Breast epithelium (tissue), 4 donors: ENCODE measurements at places on chromosomes 4 and X. TPM values are rescaled to one million over a fixed set of nuclear protein-coding genes. Genes with fewer than 3 reads are reported as not detected.

GRCh38 chrX:114508756-114509155 is 75.1 kb upstream of the HTR2C start:
- no peak for DNase-seq

- DNase-seq, result no peak
These were observed 240.4 kb upstream of the ZCCHC13 start for GRCh38 chrX:74063426-74064155.

Gene CSAG3
- not detected for total RNA-seq

Gene RHOH
- 9.7 TPM for total RNA-seq

- DNase-seq, result no peak
These were observed 50.6 kb upstream of the RAPGEF2 start for GRCh38 chr4:159052315-159052714.

- no peak for DNase-seq
These were observed 596.5 kb downstream of the NLGN4X start for GRCh38 chrX:5632061-5632614.

- DNase-seq, result no peak
These were observed 225.3 kb downstream of the PPP3CA start for GRCh38 chr4:101122019-101122418.

- DNase-seq, result no peak
These were observed 104.2 kb downstream of the CEP135 start for GRCh38 chr4:56052966-56053365.

Gene XAGE1B
- not detected for total RNA-seq

Gene SPATA18
- total RNA-seq, result 11.0 TPM
